ENCODE measurements at places on chromosomes 5 and 9.

- DNase-seq = no peak
Measured at GRCh38 chr9:78370991-78371390, 74.1 kb downstream of the PSAT1 start.

GRCh38 chr9:131769361-131769760 lies 29.5 kb upstream of the RAPGEF1 start:
- DNase-seq = no peak

DNA sequence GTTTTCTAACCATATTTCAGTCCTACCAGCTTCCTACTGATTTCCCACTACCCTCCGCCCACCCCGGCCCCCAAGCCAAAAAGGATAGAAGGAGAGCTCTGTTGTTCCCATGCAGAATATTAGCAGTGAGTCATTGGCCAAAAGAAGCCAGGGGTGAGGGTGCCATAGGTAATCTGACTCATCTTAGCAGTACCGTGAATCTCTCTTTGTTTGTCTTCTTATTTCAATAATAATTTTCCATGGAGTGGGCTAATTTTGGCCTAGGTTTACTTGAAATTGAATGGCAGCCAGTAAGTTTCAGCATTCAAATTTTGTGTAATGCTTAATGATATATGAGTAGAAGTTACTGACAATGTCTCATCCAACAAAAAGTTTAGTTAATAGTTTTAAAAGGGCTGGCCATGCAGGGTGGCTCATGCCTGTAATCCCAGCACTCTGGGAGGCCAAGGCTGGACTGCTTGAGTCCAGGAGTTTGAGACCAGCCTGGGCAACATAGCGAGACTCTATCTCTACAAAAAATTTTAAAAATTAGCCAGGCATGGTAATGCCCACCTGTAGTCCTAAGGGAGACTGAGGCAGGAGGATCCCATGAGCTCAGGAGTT lies 74.2 kb downstream of the C9orf152 start:
- no peak for DNase-seq

DNA sequence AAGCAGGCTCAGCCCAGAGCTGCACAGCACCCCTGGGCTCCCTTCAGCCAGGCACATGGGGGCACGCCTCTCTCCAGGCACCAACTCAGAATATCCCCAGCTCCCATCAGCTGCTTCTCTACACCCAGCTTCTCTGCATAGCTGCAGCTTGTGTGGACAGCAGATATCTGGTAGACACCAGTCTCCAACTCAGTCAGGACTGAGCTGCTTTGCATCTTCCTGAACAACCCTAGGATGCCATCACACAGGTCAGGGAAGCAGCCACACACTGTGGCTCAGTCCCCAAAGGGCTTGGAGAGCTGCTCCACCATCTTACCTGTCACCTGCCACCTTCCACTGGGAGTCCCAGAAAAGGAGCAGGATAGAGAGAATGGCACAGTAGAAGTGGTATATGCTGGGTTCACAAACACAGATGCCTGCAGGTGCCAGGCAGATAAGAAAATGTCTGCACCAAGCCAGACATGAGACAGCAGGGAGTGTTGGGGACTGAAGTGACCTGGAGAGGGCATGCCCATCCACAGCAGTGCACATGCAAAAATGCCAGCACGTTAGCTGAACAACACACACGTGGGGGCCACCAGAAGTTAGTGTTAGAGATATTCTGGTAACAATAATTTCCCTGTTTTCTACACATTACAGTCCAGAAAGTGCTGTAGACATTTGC lies 42.0 kb downstream of the THBS4 start:
- no peak for DNase-seq

DNA sequence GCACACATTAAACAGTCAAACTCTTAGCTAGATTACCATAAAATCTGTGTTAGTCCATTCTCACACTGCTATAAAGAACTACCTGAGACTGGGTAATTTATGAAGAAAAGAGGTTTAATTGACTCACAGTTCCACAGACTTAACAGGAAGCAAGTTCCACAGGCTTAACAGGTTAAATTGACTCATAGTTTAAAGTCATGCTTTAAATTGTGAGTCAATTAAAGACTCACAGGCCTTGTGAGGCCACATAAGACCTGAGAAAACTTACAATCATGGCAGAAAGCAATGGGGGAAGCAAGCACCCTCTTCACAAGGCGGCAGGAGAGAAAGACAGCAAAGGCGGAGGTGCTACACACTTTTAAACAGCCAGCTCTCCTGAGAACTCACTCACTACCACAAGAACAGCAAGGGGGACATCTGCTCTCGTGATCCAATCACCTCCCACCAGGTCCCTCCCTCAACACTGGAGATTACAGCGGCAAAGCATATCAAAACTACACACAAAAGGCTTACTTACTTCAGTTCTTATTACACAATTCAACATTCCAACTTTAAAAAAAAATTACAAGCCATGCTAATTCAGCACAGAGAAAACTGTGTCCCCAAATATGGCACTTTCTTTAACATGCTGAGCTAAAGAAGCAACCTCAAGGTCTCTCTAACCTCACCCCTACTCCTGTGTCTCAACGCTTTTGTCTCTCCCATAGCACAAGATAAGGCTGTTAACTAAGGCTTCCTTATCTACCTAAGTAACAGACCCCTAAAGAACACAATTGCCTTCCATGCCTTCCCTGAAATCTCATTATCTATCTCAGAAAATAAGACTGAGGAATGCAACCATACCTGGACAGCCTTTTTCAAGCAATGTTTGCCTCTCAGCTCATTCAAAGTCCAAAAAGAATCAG lies 805.1 kb downstream of the NR2F1-AS1 start:
- DNase-seq = no peak

DNA sequence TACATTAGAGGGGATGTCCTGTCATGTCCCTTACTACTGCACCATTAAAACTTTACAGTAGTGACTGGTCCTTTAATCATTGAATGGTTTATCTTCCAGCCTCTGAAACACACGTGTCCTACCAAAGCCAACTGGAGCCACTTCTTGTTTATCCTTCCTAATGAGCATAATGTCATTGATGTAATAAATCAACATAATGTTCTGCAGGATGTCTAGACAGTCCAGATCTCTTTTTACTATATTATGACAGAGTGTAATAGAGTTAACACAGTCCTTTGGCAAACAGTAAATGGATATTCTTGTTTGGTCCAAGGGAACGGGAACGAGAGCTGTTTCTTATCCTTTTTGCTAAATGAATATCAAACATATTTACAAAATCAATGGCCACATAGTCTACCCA lies 88.1 kb upstream of the PTPRD start:
- DNase-seq = no peak

- DNase-seq = no peak
Measured at GRCh38 chr5:10439692-10440091, 2.0 kb upstream of the ROPN1L start.

DNA sequence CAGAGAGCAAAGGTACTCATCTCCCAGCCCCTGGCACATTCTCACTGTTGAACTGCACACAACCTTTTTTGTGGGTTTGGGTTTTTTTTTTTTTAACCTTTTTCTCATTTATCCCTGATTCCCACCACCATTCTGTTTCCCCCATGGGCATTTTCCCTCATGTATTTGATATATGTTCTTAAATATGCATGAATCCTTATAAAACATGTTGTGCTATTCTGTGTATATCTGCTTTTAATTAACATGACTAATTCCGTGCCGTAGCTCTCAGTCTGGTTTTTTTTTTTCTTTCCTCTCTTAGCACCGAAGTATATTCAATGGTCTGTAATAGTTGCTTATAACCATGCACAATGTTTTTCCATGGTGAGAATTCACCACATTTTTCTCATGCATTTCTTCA lies 204.5 kb downstream of the RGS3 start:
- DNase-seq = no peak

GRCh38 chr5:158569534-158569933 lies 530.2 kb downstream of the EBF1 start:
- DNase-seq = peak; percentile 39

- no peak for DNase-seq
Measured at GRCh38 chr9:131525643-131526565, 5.2 kb downstream of the UCK1 start.

- DNase-seq = no peak
Measured at GRCh38 chr5:62771341-62771740, 192.7 kb downstream of the LRRC70 start.

DNA sequence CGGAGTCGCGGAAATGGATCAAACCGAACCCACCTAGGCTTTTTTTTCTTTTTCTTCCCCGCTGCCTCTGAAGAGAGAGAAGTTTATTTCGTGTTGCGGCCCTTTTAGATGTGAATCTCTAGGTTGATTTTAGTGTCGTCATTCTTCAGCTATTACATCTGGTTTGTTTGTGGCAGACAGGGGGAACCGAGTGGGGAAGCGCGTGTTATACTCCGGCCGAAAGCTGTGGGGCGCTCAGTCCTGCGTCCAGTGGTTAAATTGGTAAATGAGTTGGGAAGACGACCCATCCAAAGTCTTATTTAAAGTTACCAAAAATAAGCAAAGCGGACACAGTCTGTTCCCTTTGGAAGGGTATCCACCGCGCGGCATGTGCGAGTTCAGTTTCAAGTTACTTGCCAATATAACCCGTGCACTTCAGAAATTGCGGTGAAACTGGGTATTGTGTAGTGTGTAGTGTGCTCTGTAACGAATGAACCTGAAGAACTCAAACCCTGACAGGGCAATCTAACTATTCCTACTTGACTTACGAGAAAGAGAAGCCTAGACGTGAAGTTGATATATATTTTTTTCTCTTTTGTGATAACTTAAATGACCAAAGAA lies 1.3 kb downstream of the MAN2A1 start:
- peak; percentile 94 for DNase-seq

DNA sequence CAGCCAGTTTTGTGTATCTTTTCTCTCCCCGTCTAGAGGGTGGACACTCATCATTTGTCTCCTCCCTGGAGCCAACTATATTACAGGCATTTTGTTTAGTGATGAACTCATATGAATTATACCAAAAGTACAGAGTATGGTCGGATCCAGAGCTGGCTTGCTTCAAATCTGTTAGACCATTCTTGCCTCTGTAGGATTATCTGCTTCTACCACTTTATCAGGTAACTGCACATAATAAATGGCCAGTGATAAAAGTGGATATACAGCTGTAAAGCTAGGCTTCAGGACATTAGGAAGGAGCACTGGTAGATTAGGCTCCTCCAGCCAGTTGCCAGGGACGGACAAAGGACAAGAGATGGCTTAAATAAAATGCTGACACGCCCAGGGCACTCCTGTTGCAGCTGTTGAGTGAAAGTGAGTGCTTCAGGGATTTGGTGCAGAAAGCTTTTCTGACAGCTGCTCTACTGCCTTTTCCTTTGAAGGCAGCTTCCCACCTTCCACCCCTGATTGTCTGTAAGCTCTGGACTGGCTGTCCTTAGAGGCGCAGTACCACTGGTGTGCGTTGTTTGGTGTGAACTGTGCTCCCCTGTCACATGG lies 259.2 kb downstream of the PDZD2 start:
- no peak for DNase-seq

- no peak for DNase-seq
Measured at GRCh38 chr9:109238125-109238524, 71.1 kb upstream of the FRRS1L start.

DNA sequence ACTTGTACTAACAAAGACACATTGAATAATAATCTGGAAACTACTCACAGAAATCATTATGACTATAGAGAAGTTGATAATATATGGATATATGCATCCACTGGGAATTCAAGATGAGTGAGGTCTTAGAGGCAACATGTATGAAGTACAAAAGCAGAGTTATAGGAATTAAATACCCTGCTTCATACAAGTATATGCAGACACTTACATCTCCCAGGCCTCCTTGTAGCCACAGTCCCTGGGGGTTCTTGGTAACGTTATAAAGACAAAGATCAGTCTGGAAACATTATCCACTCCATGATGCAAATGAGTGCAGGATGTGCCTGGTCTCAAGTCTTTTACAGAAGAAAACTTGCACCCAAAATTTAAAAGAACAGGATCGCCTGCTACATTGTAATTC lies 92.4 kb upstream of the ANXA1 start:
- DNase-seq = no peak

GRCh38 chr9:86836797-86837196 lies 110.5 kb downstream of the GAS1 start:
- no peak for DNase-seq

DNA sequence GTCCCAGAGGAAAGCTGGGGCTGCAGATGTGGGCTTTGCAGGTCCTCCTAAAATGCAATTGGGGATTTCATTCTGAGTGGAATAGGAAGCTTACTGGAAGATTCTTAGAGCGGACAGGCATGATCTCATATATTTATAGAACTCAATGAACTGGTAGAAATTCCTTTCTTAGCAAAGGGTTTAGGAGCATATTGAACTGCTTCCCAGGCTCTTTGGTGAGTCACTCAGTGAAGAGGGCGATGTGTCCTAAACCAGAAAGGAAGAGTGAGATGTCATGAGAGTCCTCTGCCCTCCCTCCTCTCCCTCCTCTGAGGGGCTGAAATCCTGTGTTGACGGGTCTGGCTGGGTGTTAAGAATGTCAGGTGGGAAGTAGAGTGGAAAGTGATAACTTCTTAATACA lies 26.3 kb upstream of the SEMA6A start:
- DNase-seq = peak; percentile 37

GRCh38 chr5:136210259-136210658 lies 17.3 kb upstream of the SMIM32 start:
- DNase-seq = no peak

- DNase-seq = no peak
Measured at GRCh38 chr9:130255631-130256134, 9.9 kb upstream of the HMCN2 start.

- no peak for DNase-seq
Measured at GRCh38 chr5:138748630-138749081, 4.6 kb upstream of the CTNNA1 start.

GRCh38 chr9:124271660-124272059 lies 13.9 kb downstream of the NEK6 start:
- no peak for DNase-seq

GRCh38 chr5:38847559-38848347 lies 1.9 kb downstream of the OSMR start:
- DNase-seq = no peak

- no peak for DNase-seq
Measured at GRCh38 chr9:89687188-89687587, 82.4 kb downstream of the GADD45G start.

- DNase-seq = peak; percentile 81
Measured at GRCh38 chr5:72654231-72654630, 147.0 kb upstream of the ZNF366 start.

DNA sequence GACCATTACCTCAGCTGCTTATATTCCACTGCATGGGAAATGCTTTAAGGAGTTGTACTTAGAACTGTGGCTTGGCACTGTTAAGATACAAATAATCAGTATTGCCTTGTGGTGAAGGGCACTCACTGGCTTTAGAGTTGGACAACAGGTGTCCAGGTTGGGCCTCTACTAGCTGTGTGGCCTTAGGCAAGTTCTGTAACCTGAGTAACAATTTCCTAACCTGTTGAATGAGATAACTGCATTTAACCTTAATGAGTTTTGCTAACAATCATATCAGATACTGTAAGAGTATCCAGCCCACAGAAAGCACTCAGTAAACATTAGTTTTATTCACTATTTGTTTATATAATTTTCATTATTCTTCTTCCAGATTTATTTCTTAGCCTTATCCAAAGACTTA lies 17.2 kb upstream of the HK3 start:
- DNase-seq = no peak

GRCh38 chr5:38447786-38448185 lies 108.7 kb downstream of the LIFR start:
- DNase-seq = no peak

- no peak for DNase-seq
Measured at GRCh38 chr5:35884191-35884769, 27.6 kb downstream of the IL7R start.

GRCh38 chr9:135715056-135715595 lies 13.1 kb downstream of the KCNT1 start:
- no peak for DNase-seq

All from esophagus muscularis mucosa (tissue), 4 donors.